ENCODE measurements at places on chromosomes 6 and 20.

DNA sequence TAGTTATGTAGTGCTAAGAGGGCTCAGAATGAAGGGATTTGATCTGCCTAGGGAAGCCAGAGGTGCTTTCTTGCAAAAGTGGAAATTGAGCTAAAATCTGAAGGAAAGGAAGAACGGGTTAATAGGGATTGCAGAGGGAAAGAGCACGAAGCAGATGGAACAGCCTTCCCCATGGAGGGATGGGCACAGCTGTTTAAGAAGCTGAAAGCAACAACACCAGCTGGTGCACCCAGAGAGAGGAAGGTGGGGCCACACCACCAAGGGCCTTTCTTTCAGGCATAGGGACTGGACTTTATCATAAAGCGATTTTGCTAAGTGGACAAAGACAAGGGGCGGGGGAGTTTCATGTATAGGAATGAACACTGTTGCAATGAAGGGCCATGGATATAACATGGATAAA is 65.8 kb upstream of the SNRPB2 start:
- DNase-seq: no peak

DNA sequence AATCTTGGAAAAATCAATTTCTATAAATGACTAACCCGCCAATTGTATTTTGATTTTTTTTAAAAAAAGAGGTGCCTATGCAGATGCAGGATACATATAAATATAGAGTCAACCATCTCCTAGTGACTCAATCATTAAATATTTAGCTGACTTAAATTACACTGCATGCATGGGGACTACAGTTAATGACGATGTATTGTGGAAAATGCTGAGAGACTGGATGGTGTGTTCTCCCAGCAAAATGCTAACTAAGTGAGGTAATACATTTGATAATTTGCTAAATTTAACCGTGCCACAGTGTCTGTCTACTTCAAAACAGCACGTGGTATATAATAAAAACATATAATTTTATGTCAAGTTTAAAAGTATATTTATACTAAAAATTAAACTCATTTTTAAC is 341.6 kb downstream of the PRKN start:
- DNase-seq: no peak

GRCh38 chr6:39840781-39841180 is 48.6 kb downstream of the DAAM2 start:
- DNase-seq: no peak

- no peak for DNase-seq
Measured at GRCh38 chr6:32387589-32388340, 16.1 kb upstream of the TSBP1 start.

DNA sequence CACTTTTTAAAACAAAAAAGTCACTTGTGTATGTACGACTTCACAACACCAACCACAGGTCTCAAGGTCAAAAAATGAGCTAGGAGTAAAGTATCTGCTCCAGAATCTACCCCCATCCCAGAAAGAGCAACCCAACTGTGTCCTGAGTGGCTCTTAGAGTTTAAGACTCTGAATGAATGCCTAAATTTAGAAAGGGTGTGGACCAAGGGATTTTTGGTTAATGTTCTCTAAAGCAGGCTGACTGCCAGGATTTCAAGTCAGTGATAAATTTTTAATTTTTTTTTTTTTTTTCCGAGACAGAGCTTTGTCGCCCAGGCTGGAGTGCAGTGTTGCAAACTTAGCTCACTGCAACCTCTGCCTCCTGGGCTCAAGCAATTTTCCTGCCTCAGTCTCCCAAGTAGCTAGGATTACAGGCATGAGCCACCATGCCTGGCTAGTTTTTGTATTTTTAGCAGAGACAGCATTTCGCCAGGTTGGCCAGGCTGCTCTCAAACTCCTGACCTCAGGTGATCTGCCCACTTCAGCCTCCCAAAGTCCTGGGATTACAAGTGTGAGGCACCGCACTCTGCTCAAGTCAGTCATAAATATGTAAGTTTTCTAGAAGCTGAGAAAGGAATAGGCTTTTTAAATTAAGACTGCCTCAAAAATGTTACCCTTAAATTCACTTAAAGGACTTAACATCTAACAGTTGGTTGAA is 20.2 kb downstream of the STAU1 start:
- no peak for DNase-seq

DNA sequence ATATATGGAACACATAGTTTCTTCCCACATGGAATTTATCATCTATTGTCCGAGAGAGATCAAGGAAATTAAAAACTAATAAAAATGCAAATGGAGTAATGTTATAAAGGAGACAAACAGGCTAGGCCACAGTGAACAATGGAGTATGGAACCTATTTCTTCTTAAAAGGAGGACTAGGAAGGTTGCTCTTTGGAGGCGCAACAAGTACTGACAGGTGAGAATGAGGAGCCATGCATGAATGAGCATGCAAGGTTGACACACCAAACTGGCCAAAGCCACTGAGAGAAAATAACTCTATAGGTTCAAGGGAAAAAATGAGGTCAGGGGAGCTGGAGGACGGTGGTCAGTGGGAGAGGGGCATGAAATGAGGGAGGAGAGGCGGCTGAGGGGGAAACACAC is 40.9 kb downstream of the PSMB1 start:
- DNase-seq: no peak

GRCh38 chr20:9617940-9618339 is 103.5 kb downstream of the LAMP5 start:
- DNase-seq: no peak

- no peak for DNase-seq
Measured at GRCh38 chr6:24779416-24780016, 4.8 kb downstream of the GMNN start.

DNA sequence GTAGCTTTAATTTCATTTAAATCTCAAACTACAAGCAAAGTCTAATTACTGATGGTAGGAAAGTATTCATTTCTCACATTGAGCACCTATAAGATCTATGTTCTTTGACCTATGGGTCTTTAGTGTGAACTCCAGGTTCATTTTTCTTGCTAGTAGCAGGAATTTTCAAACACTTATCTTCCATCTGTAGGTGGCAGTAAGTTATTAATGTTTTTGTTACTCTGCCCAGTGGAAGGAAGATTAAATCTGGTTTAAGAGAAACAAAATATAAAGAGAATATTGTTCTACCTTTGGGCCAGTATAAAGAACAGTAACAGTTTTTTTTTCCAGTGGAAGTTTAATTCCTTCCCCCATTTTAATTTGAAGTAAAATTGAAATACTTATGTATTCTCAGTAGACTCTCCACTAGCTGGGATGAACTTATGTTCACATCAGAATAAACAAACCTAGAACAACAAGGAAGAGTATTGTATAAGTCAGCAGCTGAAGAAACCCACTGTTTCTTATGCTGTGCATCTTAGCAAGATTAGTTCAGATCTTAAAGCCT is 328.2 kb downstream of the PHF3 start:
- DNase-seq: no peak

GRCh38 chr6:14321992-14322772 is 204.6 kb downstream of the CD83 start:
- no peak for DNase-seq

GRCh38 chr6:43454696-43455530 is 435 bp downstream of the DLK2 start:
- DNase-seq: no peak

DNA sequence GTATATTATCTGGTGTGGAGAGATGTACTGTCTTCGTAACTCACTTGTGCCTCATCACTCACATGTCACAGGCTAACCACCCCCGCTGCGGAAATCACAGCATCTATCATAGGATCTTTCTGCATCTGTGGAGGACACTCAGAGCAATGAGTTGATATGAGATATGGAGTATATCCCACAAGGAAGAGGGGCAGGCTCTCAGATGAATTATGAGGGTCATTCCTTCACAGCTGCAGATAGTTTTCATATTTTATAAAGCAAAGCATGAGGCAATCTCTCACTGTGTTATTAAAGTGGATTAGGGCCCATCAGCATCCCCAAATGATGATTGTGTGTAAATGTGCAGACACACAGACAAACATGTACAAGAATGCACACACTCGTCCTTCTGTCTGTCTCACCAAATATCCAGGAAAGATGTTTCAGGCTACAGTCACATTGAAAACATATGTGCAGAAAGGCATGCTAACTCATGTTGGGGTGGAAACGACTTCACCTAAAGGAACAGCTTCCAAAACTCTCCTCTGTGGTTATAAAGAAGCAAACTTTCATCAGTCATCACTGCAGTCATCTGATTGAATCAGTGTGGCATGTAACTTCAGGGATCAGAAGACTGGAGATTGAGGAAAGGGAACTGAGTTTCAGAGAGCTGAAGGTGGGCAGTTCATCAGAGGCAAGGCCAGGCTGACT is 164.7 kb downstream of the FOXC1 start:
- DNase-seq: no peak

DNA sequence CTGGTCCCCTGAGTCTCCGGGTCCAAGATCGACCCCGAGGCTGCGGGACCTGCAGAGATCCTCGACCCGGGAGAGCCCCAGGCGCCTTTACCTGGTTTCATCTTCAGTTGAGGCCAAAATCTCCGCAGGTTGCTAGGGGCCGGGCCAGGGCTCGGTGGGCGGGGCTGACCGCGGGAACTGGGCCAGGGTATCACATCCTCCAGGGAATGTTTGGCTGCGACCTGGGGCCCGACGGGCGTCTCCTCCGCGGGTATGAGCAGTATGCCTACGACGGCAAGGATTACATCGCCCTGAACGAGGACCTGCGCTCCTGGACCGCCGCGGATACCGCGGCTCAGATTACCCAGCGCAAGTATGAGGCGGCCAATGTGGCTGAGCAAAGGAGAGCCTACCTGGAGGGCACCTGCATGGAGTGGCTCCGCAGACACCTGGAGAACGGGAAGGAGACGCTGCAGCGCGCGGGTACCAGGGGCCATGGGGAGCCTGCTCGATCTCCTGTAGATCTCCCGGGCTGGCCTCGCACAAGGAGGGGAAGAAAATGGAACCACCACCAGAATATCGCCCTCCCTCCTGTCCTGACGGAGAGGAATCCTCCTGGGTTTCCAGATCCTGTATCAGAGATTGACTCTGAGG is 53.8 kb upstream of the POLR1H start:
- no peak for DNase-seq

DNA sequence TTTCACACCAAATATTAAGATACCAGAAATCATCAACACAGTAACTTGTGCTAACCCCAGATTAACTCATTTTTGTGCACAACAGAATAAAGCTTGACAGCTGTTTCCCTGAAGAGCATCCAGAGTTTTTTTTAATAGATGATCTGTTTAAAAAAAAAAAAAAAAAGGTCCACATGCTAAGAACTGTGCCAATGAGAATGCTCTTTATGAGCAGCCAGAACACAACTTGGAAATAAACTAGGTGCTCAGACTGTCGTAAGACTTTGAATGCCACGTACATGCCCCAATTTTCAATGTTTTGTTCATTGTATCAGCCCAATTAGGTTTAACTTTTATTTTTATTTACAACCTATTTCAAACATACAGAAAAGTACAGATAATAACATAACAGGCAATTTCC is 47.3 kb downstream of the STAU1 start:
- DNase-seq: no peak

DNA sequence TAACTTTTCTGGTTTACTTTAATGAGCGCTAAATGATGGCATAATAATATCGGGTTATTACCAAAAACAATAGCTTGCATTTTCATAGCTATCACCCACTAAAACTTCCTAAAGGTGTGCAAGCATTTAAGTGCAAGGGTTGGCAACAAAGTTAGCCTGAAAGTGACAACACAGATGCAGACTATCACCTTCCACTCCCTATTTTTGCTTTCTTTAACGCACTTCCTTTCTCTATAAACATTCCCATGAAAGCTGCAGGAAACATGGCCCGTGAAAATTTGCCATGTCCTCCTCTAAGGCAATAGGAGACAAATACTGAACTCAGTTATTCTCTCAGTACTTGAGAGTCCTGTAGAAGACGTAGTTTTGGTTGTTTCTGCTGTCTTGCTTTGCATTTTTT is 2.7 kb downstream of the MYCT1 start:
- DNase-seq: no peak

Data from stimulated activated CD8-positive, alpha-beta memory T cell treated with anti-CD3 and anti-CD28 coated beads, Interleukin-4, amount 100 ng/mL, for 1 hour (primary cell).